ENCODE measurements at places on chromosomes 2 and 18.

DNA sequence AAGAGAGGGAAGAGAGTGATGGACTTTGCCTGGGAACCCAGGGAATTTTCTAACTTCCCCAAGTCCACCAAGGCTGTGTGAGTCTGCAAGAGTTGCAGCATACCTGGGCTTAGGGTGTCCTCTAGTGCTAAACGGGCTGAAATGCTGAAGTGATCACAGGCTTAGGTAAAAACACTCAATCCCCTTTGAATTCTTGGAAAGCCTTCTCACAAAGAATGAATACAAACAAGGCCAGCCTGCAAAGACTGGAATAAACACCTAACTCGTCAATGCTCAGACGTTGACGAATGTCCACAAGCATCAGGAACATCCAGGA is 30.0 kb upstream of the BMP10 start:
- no peak for DNase-seq

DNA sequence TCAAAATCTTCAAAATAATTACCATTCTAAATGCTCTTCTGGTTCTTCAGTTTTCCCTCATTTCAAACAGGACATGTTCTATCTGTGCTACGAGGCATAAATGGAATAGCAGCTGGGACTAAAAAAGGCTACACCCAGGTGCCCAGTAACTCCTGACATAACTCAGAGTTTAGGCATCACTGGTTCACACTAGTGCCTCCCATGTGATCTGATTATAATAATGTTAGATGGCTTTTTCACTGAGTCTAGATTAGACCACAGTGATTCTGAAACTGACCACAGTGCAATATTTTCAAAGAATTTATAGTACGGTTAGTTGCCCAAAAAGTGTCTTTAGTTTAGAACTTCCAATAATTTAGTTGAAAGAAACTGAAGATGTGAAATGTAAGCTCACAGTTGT is 123.3 kb downstream of the CCBE1 start:
- DNase-seq = no peak

DNA sequence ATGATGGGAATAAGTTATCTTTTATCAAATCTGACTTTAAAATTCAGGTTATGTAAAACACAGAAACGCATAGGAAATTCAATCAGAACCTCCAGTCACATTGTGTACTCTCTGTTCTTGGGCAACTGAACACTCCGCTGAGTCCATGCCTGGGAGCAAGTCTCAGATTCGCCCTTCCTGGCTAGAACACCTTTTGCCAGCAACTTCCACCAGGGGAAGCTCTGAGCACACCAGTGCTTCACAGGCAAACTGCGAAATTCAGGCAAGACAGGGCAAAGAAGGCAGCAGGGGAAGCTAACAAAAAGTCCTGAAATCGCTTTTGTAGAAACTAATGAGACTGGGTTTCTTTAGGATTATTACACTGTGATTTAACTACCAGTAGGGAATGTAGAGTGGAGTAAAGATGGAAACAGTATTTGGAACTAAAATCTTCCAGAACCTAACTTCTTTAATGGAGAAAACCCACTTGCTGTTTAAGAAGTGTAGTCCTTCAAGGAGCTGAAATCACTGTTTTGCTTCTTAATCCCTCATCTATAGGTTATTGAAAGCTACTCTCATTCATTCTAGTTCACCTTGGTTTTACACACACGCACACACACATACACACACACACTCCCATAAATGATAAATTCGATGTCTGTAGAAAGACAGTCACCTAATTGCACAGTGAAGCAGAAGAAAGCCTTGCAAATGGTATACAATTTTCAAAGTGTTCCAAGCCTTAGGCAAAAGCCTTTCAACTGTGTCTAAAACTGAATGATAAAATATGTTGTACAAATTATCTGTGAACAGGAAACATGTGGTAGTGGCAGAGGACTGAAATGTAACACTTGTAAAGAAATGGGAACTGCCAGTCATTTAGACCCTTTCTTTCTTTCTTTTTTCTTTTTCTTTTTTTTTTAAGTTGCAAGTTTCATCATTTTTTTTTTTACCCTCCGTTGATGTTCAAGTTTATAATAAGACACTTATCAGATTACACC is 214.5 kb downstream of the TMEM182 start:
- DNase-seq = peak; percentile 62

- DNase-seq = no peak
Observed at GRCh38 chr2:211946960-211947359, 591.6 kb downstream of the ERBB4 start.

DNA sequence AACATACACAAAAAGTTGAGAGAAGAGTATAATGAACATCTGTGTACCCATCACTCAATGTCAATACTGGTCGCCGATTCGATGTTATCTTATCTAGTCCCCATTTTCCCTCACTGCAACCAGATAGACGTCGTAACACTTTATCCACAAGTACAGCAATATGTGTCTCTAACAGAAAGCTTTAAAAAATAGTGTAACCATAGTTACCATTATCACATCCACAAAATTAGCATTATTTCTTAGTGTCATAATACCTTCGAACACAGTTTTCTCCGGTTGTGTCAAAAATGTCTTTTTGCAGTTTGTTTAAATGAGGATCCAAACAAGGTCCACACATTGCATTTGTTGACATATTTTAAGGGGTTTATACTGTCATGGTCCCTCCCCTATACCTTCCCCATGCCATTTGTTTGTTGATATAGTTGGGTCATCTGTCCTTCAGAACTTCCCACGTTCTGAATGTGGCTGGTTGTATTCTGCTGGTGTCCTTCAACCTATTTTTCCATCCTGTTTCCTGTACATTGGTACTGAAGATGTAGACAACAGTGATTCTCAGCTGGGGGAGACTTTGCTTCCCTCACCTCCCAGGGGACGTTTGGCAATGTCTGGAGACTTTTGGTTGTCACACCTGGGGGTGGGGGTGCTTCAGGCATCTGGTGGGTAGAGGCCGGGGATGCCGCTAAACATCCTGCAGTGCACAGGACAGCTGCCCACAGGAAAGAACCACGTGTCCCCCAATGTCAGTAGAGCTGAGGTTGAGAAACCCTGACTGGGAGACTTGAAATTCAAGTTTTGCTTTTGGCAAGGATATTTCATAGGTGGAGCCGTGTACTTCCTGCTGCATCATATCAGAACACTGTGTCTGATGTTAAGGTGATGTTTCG is 72.7 kb upstream of the SPRED2 start:
- DNase-seq = no peak

DNA sequence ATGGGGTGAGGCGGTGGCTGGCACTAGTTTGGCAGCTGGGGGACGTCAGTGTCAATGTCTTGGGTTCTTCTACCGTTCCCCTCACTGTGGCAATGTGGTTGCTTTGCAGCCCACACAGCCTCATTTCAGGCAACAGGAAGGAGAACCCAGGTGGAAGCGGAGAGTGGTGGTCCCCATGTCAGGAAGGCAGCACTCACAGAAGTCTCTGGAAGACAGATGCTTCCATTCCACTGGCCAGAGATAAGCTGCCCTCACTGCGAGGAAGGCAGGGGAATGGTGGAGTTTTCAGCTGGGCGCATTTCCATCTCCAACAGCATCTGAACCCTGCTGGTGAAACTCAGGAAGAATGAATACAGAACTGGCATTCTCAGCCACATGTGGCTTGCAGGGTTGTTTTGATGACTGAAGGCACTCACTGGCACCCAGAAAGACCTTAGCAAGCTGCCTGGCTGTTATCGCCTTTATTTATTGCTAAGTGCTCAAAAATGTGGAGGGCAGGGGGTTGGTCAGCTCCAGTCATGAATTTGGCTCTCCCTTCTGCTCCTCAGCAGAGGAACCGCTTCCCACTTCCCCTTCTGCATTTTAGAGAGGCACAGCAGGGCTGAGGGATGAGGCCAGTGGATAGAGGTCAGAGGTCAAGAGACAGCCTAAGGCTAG is 19.4 kb downstream of the KCNIP3 start:
- DNase-seq = no peak

DNA sequence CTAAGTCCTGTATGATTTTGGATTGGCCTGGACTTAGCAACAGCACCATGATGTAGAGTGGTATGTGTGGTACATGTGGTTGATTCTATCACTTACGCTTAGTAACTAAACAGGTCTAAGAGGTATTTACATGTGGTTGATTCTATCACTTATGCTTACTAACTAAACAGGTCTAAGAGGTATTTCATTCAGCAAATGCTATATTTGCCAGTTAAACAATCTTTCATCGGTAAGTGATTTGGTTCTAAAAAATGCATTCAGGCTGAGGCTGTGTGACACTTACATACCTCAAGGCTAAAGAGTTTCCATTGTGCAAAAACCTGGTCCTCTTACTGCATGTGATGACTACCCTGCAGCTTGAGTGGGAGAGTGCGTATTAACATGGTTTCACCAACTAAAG is 13.1 kb downstream of the EIF4E2 start:
- no peak for DNase-seq

DNA sequence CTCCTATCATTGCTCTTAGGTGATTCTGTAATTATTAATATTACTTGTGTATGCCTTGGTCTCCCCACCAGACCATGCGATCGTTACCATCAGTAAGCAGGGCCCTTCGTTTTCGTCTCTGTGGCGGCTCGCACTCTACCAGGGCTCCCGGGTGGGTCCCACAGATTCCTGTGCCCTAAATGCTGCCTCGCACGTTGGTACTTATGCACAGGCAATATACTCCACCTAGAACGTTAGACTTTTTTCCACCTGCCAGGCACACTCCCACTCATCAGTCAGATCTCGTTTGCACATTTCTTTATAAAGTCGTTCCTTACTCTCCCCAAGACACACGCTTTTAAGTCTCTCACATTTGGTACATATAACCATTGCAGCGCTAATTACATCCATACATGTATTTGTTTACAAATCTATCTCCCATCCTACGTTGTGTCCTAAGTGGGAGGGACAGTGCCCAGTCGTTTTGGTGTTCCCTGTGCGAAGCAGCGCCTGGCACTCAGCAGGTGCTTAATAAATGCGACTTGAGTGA is 901 bp downstream of the FEZ2 start:
- no peak for DNase-seq

GRCh38 chr18:67854340-67854739 is 337.8 kb upstream of the DSEL start:
- DNase-seq = no peak

GRCh38 chr18:77524909-77525308 is 275.3 kb downstream of the GALR1 start:
- DNase-seq = no peak

- peak; percentile 40 for DNase-seq
Observed at GRCh38 chr2:127108090-127108523, 1.2 kb upstream of the BIN1 start.

GRCh38 chr2:213147538-213147937 is 3.9 kb downstream of the IKZF2 start:
- no peak for DNase-seq
